ENCODE measurements at places on chromosomes 7 and 10. TPM values are rescaled to one million over a fixed set of nuclear protein-coding genes. Genes with fewer than 3 reads are reported as not detected.

DNA sequence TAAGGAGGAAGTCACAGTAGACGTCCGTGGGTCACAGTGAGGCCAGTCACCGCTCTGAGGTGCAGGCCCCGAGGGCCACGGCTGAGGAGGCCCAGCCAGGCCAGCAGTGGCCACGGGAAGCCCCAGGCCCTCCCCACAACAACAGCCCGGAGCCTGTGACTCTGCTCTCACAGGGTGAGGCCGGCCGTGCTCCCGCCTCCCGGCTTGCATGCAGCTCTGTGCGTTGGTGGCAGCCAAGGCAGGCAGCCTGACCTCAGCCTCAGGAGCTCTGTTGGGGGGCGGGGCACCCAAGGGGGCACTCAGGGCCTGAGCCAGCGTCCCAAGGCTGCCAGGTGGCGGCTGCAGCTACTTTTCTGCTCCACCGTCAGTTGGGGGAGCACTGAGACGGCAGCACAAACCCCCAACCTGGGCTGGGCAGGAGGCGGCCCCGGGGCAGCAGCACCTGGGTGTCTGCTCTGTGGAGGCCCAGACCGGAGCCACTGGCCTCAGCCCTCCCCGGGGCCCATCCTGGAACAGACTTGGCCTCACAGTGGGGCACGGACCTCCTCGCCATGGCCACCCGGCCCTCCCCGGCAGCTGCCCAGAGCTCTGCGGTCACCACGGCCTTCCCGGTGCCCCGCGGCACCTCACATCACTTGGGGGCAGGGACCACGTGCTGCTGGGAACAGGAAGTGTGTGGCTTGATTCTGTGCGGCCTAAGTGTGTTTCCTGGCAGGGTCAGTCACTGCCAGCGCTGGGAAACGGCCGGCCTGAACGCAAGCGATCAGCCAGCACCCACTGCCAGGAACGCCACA is 13.3 kb downstream of the CYP2W1 start:
- no peak overlapping the region for H3K4me3 ChIP-seq
- peaks cover 5% of the 10 kb centered on the region for H3K4me1 ChIP-seq
- DNase-seq = no peak
- H3K27me3 ChIP-seq = no peaks in the 10 kb centered on the region

DNA sequence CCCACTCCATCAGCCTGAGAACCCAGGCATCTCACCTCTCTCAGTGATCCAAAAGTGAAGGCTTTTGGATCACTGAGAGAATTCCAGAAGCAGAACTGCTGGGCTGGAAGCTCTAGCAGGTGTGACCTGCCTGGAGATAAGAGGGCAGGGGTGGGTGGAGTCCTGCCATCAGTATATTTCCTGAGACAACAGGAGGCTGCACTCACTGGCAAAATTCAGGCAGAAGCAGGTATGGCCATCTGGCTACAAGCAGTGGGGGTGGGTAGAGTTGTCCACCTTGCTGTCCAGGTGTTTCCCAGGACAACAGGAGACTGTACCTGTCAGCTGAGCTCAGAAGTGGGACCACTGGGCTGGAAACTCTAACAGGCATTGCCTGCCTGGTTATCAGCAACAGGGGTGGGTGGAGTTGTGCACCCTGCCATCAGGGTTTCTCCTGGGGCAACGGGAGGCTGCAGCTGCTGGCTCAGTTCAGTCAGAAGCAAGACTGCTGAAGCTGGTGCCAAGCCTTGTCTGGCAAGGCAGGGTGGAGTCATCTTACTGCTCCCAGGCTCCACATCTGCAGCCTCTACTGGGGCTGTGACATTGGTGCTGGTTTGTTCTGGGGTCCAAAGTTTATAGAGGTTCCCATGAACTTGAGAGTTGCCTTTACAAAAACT is 47.2 kb upstream of the SFTPD start:
- peaks cover 22% of the 10 kb centered on the region for H3K27me3 ChIP-seq
- no peak overlapping the region for H3K27ac ChIP-seq
- no peaks in the 10 kb centered on the region for H3K4me1 ChIP-seq
- H3K4me3 ChIP-seq = no peak overlapping the region

DNA sequence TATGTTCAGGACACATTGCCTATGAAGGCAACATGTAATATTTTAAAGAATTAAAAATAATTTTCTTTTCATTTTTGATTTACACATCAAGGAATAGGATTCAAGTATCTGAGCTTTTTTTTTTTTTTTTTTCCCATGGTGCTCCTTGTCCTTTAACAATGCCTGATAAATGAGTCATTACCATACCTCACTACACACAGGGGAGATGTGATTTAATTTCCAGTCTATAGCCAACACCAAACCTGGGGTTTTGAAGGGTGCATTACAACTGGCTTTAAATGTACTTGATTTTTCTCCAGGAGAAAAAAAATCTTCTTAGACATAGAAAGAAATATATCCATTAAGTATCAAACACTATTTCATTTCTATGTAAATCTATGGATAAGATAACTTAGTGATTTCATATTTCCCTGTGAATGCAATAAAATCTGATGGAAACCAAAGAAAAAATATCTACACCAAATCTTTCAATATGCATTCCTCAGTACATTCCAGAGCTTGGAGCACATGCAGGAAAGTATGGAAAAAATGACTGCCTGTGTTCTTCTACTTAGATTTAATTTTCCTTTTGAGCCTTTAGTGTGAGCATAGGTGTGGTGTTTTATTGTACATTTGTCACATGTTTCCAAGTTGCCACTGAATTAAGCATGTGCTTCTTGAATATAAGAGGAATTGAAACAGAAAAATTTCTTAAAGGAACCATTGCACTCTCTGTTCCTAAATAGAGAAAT is 204.8 kb upstream of the MEOX2 start:
- H3K27me3 ChIP-seq = no peaks in the 10 kb centered on the region
- no peak overlapping the region for H3K27ac ChIP-seq
- no peaks in the 10 kb centered on the region for H3K4me1 ChIP-seq
- H3K36me3 ChIP-seq = no peaks in the 10 kb centered on the region
- DNase-seq = no peak

DNA sequence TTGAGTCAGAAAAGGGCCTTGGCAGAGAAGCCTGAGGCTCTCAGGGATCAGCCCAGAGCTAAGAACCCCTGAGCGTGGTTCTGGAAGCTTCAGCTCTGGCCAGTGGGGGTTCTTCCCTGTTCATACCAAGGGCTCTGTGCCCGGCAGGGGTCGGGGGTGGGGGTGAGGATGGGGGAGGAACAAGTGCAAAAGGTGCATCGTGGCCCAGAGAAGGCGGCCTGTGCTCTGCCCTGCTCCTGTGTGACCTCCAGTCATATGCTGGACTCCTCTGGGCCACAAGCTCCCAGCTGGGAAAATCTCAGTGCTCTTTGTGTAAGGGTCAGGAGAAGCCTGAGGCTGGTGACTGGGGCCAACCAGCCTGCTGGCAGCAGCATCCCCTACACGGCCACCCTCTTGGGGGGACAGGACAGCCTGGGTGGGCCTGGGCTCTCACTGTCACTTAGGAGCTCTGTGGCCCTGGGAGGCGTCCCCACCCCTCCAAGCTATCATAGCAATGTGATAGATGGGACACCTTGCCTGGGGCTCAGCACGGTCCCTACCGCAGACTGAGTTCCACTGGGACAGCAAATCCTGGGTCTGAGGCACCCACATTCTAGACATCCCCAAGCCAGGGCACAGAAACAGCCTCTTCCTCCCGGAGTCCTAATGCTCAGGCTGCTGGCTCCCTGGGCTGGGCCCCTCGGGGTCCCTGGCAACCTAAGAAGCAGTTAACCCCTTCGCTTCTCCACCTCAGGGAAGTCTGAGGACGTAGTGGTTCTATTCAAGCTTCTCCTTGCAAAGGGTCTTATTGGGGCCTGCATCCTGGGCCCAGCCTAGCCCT is 2.5 kb downstream of the MMRN2 start:
- H3K27ac ChIP-seq = peak overlapping the region; percentile 35
- peaks cover 7% of the 10 kb centered on the region for H3K36me3 ChIP-seq
- no peak overlapping the region for H3K4me3 ChIP-seq

- peaks cover 3% of the 10 kb centered on the region for H3K27me3 ChIP-seq
- H3K4me1 ChIP-seq = peaks cover 3% of the 10 kb centered on the region
- DNase-seq = no peak
- no peaks in the 10 kb centered on the region for H3K36me3 ChIP-seq
- H3K4me3 ChIP-seq = no peak overlapping the region
These were observed 192.5 kb upstream of the PRSS1 start for GRCh38 chr7:142556740-142557139.

DNA sequence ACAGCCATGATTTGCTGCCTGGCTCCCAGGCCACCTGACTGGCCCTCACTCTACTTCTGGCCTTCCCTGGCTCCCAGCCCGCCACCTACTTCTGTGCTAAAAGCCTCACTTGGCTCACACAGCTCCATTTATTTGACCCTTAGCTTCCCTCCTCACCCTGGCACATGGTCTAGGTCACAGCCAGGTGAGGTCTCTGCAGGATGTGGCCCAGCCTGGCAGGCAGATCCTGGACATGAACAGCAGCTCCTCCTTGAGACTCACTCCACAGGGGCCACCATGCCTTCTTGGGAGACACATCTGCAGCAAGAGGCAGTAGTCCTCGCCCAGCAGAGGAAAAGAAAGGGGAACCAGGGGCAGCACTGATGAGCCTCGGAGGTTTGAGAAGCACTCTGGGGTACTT is 64.6 kb downstream of the GRID1 start:
- H3K4me1 ChIP-seq = no peaks in the 10 kb centered on the region
- no peak for DNase-seq
- no peak overlapping the region for H3K4me3 ChIP-seq
- no peaks in the 10 kb centered on the region for H3K36me3 ChIP-seq
- H3K27ac ChIP-seq = no peak overlapping the region

- no peak for DNase-seq
- peaks cover 9% of the 10 kb centered on the region for H3K27me3 ChIP-seq
- no peaks in the 10 kb centered on the region for H3K36me3 ChIP-seq
These were observed 44.5 kb downstream of the CH25H start for GRCh38 chr10:89162596-89162995.

DNA sequence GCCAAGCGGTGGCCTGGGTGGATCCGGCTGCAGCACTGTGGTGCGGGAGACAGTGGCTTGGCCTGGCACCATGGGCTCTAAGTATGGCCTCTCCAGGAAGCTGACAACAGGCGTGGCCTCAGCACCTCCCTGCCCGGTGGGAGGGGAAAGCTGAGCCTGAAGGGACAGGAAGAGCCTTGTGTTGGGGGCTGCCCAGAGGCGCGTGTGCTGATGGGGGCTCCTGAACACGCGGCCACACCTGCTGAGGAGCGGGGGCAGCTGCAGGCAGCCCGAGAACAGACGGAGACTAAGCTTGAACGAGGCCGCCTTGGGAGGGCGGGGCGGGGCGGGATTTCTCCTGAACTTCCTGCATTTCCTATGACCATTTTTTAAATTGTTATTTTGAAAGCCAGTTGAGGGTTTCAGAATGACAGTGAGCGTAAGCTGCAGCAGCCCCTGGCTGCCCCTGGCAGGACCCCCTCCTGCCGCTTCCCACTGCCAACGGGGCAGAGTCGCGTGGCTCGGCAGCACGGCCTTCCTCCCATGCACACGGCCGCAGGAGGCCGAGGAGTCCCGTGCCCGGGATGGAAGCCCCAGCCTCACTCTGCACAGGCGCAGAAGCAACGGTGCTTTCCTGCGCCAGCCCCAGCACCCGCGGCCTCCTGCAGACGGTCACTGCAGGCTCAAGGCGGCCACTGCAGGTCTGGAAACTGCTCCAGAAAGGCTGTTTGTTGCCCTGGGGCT is 43.2 kb downstream of the DPYSL4 start:
- peaks cover 42% of the 10 kb centered on the region for H3K4me1 ChIP-seq
- no peaks in the 10 kb centered on the region for H3K27me3 ChIP-seq
- H3K27ac ChIP-seq = peak overlapping the region; percentile 97
- H3K4me3 ChIP-seq = peak overlapping the region; percentile 79

- H3K4me3 ChIP-seq = no peak overlapping the region
- no peak overlapping the region for H3K27ac ChIP-seq
- no peak for DNase-seq
- H3K36me3 ChIP-seq = no peaks in the 10 kb centered on the region
- H3K4me1 ChIP-seq = no peaks in the 10 kb centered on the region
- peaks cover 1% of the 10 kb centered on the region for H3K27me3 ChIP-seq
These were observed 57.4 kb downstream of the ITGB8 start for GRCh38 chr7:20388084-20388483.

DNA sequence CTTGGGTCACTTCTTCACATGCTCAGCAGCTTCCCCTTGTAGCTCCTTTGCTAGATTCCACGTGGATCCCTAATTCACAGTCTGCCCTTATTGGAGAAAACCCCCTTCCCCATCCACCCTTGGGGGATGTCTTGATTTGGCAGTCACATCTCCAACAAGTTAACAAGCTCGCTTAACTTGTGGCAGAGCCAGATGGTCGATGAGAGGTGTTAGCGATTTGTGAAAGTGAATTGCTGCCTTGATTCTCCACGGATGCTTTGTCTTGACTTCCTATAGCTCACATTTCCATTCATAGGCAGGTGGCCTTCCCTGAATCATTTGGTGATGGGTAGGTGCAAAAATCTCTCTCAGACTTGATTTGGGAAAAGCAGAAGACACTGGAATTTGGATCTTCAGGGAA is 387.9 kb downstream of the TCERG1L start:
- DNase-seq = no peak
- no peak overlapping the region for H3K27ac ChIP-seq
- peaks cover 9% of the 10 kb centered on the region for H3K27me3 ChIP-seq

DNA sequence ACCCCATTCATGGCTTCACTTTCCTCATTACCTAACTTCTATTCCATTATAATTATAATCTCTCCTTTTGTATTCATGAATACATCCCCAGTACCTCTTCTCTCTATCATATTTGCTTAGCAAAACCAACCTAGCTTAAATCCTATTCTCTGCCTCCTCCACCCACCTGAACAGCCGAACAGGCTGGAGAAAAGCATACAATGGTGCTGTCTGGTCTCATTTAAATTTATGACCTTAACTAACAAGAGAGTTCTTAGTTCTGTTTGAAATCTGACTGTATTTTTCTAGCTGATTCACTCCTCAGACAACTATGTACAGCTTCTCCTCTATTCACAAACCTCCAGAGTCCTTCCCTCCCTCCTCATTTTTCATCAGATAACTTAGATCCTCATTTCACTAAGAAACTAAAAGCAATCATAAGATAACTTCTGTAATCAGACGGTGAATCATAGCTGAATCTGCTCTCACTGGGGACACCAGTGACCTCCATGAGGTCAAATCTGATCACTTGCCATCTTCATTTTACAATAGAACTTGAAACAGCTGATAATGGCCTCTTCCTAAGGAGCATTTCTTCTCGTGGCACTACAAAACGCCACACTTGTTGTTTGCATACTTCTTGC is 233.9 kb upstream of the AOAH start:
- no peak overlapping the region for H3K27ac ChIP-seq
- H3K36me3 ChIP-seq = peaks cover 17% of the 10 kb centered on the region
- DNase-seq = no peak

GRCh38 chr10:28788762-28789161 is 111.4 kb downstream of the BAMBI start:
- H3K27me3 ChIP-seq = no peaks in the 10 kb centered on the region
- H3K36me3 ChIP-seq = no peaks in the 10 kb centered on the region
- DNase-seq = no peak
- H3K27ac ChIP-seq = no peak overlapping the region

The CLCN1 gene
- not detected for total RNA-seq

The BHLHA15 gene
- total RNA-seq = not detected

The KEL gene
- total RNA-seq = 0.70 TPM

The FOXP2 gene
- not detected for total RNA-seq

The NEUROG3 gene
- not detected for total RNA-seq

The PNLIPRP3 gene
- not detected for total RNA-seq

The NXPH1 gene
- total RNA-seq = not detected

The LIPJ gene
- 0.18 TPM for total RNA-seq

The AMZ1 gene
- 0.05 TPM for total RNA-seq
